Muscle of arm (tissue), 14 donors: ENCODE measurements at places on chromosomes 4 and X. TPM values are rescaled to one million over a fixed set of nuclear protein-coding genes. Genes with fewer than 3 reads are reported as not detected.
A peak's percentile ranks its signal among the peaks of the same experiment; 100 is the strongest.

The SCML1 gene
- polyA plus RNA-seq = 8.5 TPM

DNA sequence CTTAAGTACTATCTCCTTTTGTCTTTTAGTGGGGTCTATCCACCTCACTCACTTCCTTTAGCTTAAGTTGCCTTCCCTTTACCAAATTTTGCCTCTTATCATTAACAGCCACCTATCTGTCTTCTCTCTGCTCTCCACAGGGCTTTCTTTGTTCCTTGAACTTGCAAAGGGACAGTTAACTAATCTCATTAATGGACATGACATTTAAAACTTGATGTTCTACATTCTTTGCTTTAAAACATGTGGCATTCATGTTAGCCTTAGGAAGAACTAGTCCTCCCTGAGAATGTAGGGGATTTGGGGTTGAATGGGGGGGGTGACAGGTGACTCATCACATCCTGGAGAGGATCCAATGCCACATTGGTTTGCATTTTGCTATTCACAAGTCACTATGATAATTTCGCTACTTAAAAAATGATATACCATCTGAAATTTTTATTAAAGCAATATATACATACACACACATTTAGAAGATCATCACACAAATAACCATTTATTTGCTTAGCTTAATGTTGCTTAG lies 41.0 kb upstream of the DMD start:
- DNase-seq = no peak

DNA sequence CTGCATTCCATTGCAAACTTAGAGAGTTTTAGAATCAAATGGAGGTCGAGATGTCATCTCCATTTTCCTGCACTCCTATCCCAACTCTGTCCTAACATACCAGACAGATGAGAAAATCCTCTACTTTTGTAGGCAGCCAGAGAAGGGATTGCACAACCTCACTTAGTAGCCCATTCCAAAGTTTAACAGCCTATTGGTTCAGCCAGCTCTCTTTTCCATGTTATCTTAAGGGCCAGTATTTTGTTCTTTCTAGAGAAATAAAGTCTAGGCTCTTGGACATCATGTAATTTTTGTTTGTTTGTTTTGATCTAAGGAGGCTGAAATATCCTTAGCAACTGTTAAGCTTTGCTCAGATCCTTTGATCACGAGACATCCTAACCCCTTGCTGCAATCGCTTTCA lies 173.0 kb downstream of the COX18 start:
- no peak for DNase-seq

GRCh38 chrX:123185721-123186120 lies 1.6 kb downstream of the GRIA3 start:
- peak; percentile 10 for DNase-seq

- DNase-seq = no peak
Measured at GRCh38 chr4:105619188-105619931, 66.9 kb downstream of the ARHGEF38 start.

- DNase-seq = no peak
Measured at GRCh38 chrX:37726346-37726745, 40.8 kb downstream of the XK start.
